ENCODE measurements at places on chromosomes 4 and X.

DNA sequence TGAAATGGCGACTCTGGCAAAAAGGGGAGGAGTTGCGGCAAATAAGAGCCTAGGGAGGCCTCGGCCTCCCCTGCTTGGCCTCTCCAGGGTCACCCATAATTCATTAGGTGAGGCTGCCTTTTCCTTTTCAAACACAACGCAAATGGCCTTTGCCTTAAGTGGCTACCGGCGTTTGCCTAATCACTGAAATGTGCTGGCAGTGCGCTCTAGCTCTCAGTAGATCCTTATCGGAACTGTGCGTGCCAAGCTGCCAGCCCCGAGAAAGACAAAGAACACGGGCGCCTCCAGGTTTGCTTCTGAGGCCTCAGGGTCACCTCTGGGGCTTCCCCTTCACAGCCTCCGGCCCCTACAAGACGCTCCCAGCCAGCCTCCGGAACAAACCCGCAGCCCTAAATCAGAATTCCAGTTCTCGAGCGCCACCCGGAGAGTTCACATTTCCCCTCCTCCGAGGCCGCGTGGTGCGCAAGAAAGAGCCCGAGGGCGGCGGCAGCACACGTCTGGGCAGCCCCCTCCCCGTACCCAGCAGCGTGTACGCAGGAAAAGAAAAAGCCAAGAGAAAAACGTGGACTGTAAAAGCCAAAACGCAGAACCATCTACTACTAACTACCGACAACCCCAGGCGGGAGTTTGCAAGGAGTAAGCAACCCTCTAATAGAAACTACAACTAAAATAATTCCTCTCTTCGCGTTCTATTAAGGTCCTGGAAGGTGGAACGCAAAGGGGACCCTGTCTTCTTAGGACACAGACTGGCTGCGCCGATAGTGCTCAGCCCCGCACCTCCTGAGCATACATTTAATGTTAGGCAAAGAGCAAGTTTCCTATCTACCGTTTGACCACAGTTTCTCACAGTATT lies 76.5 kb upstream of the BCOR start:
- DNase-seq, result peak; percentile 55

DNA sequence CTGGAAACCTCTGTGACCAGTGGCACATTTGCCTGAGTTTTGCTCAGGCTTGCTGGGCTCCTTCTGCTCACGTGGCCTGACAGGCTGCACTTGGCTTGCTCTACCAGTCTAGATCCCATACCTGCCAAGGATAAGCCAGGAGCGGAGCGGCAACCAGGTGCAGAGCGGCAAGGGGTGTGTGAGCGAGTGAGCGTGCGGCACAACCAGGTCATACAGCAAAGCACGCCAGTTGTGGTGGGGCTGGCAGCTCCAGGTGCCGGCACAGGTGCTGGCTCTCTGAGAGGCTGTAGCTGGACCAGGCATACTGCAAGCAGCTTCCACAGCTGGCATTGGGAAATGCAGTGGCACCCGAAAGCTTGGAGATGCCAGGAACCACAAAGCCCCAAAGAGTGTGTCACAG lies 1495.1 kb downstream of the PCDH7 start:
- DNase-seq, result no peak

DNA sequence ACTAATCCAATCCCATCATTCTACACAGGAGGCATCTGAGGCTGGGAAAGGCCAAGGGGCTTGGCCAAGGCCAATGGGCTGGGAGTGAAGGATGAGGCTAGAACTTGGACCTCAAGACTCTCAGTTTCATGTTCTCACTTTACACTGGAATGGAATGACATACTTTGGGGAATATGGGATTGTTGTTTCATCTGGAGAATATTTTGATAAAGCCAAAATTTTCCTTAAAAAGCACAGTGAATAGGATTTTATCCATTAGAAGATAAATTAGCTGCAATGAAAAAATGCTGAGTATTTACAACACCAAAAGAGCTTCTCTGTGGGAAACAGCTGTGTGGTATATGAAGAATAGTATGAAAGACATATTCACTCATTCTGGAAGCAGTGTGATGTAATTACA lies 29.3 kb downstream of the SMIM20 start:
- no peak for DNase-seq

DNA sequence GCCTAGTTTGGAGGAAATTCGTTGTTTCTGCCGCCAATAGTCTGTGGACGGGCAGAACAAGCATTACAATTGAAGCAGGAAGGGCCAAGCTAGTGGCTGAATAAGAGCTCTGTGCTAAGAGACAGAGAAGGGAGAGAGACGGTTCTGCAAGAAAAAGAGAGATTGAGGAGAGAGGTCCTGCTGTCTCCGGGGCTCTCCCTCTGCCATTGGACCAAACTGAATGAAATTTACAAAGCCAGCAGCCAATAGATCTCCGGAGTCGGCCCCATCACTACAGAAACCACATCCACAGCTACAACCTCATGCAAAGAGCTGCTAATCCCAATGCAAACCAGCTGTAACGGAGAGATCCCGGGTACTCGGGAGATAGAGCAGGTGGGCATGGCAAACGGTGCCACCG lies at the start of gene NLGN4X:
Gene NLGN4X, minus strand, starts transcription at position 148 of the 400 bp plus-strand sequence. CDS start 77,401 bp downstream, outside the sequence.
- no peak for DNase-seq

DNA sequence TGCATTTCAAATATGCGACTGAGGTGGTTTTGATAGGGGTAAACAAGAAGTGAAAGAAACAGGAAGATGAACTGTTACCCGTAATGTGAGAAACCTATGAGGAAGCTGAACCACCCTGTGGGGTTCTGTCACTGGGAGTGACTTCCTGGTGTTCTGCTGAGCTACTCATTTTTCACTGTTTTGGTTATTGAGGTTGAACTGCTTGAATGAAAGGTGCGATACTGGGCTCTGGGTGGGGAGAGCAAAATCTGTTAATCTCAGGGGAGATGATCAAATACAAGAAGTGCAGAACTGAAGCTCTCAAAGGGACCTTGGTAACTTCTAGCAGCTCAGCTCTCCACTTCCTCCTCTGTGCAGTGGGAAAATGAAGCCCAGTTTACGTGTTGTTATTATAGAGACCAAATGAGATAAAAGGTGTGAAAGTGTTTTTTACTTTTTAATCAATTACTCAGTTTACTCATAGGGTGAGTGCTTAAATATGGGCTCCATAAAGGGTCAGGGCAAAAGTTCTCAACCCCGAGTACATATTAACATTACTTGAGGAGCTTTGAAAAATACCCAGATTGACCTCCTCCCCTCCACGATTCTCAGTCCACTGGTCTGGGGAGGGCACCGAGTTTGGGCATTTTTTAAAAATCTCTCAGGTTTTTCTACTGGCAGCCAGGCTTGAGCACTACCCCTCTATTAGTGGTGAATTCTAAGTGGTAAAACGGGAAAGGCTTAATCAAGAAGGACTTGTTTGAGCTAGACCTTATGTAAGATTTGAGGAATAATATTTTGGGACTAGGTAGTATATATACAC lies 66.7 kb downstream of the COQ2 start:
- peak; percentile 24 for DNase-seq

- DNase-seq, result no peak
Measured at GRCh38 chr4:110624398-110624780, 1.5 kb upstream of the PITX2 start.

- no peak for DNase-seq
Measured at GRCh38 chr4:157882901-157883300, 289.9 kb downstream of the GASK1B start.

GRCh38 chrX:128106630-128107029 lies 54.4 kb upstream of the ACTRT1 start:
- DNase-seq, result no peak

GRCh38 chrX:48826135-48826875 lies at the start of gene ERAS:
ERAS (plus strand) TSS chrX:48826513; CDS start chrX:48829124, 2,611 bp downstream.
- DNase-seq, result no peak

GRCh38 chr4:100257567-100257966 lies 67.3 kb upstream of the DDIT4L start:
- DNase-seq, result no peak

DNA sequence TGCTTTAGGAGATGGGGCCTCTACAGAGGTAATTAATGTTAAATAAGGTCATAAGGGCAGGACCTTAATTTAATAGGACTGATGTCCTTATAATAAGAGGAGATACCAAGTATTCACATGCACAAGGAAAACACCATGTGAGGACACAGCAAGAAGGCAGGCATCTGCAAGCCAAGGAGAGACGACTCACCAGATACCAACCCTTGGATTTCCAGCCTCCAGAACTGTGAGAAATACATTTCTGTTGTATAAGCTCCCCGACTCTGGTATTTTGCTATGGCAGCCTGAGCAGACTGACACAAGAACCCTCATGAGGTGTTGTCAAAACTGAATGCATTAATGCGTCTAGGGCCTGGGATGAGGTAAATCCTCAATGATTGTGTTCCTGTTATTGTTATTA lies 56.2 kb upstream of the MAPK10 start:
- DNase-seq, result no peak

- no peak for DNase-seq
Measured at GRCh38 chrX:103999234-103999633, 14.3 kb downstream of the H2BW1 start.

DNA sequence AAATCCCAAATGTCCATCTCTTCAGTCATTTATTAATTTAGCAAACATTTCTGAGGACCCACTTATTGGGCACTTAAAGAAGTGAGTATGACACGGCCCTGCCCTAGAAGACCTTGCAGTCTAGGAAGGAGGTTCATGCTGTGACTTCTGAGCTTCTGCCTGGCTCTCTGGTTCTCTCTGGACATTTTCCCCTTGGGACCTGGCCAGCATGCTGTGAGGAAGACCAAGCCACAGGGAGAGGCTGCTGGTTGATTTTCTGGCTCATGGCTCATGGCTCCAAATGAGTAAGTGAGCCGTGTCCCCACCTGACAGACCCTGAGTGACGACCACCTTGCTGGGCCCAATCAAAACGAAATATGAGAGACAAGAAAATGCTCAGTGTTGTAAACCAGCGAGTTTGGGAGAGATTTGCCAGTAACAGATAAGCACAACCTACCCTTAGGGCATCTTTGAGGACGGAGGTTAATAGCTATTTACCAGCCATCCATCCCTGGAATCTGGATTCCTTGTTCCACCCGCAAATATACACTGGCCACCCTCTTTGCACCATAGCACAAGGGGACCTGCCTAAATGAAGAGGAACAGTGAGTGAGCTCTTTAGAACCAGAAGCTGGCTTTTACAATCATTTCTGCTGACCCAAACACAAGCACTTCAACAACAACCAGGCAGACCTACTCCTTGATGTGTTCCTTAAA lies 876 bp downstream of the MPP1 start:
- DNase-seq, result no peak

DNA sequence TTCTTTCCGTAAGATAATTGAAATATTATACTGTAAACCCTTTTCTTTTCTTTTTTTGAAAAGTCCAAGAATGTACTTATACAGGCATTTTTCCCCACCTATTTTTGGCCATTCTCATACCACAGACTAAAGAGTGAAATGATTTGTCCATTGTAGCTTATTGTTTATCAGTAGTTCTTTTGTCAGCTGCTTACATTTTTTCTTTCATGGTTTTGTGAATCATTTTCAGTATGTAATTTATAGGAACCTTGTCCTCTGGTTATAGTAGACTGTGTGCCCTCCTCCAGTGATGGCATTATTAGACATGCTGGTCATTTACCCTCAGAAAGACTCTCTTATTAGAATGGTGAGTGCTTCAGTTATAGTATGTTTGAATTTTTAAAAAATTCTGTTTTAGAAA lies 56.7 kb downstream of the CCKAR start:
- DNase-seq, result no peak

GRCh38 chr4:20532871-20533870 lies 167.1 kb upstream of the PACRGL start:
- DNase-seq, result no peak

GRCh38 chr4:13452927-13453579 lies 31.1 kb downstream of the RAB28 start:
- no peak for DNase-seq

GRCh38 chr4:30537456-30537855 lies 182.7 kb upstream of the PCDH7 start:
- DNase-seq, result no peak

DNA sequence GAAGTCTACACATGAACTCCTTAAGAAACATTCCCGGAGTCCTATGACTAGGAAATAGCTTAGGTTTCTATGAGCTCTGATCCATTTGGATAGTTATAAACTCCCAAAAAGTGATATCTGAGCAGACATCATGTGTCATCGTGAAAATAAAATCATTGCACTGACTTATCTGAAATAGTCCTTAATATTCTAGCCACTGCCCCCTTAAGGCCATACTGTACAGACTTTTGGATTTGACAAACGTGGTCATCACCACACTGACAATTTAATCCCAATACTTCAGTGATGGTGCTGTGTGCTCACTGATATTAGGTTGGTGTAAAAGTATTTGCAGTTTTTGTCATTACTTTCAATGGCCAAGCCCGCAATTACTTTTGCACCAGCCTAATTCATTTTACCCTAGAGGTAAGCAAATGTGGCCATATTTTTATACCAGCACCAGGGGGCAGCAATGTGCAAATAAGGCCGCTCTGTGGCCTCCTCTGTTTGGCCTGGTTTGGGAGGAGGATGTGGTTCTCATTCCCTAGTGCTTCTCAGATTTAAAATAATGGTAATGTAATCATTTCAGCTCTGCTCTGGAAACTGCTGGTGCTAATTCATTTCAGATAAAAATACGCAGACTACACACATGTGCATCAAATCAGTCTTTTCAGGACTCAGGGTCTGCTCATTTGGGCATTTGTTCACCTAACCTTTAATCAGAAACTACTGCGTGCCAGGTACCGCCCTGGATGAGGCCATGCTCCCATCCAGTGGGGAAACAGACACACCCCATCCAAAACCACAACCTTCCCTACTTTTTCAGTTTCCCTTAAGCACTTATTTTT lies 196.4 kb upstream of the C1QTNF7 start:
- DNase-seq, result peak; percentile 41

DNA sequence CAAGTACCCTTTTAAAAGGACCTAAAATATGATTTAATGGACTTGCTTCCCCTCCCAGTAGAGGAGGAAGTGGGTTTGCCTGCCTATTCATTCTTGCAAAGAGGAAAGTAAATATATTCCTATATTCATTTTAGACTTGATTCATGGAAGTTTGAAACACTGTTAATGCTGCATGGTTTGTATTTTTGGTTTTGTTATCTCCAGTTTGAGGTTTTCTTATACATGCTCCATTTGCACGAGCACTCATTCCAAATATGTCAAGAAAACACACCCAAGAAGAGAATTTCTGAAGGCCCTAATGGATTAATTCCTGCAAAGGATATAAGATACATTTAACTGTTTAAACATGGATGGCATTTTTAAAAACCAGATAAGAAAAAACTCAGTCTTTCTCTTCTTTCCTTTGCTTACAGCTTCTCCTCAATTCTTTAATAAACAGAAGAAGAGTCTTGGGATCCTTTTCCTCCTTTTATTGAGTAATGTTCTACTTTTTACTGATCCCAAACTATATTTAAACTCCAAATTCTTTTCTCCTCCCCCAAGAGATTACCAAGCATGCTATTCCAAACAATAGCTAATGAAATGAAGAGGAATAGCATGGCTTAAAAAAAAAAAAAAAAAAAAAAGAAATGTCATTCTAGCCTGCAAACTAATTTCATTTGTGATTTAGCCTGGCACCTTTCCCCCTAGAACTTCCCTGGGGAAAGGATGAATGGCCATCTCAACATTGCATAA lies 54.6 kb upstream of the LDB2 start:
- no peak for DNase-seq

Measured in activated T-helper 9 cell treated with anti-CD3 and anti-CD28 coated beads, Interleukin-2, amount 50 U/mL, for 16 hours (primary cell).